ENCODE measurements at places on chromosomes 5 and 9. TPM values are rescaled to one million over a fixed set of nuclear protein-coding genes. Genes with fewer than 3 reads are reported as not detected.

COMMD10 gene
- 30.4 TPM for total RNA-seq

FRMD3 gene
- total RNA-seq, result 0.36 TPM

NOXA1 gene
- total RNA-seq, result 0.88 TPM

NUP214 gene
- total RNA-seq, result 17.7 TPM

KCNIP1 gene
- total RNA-seq, result not detected

HSPB3 gene
- not detected for total RNA-seq

Measured in osteoblast (primary cell).